AG04449 (cell line): ENCODE measurements at places on chromosomes 5 and 9.
A peak's percentile ranks its signal among the peaks of the same experiment; 100 is the strongest.

- no peak for DNase-seq
Measured at GRCh38 chr9:91004992-91005391, 203.4 kb downstream of the SYK start.

- DNase-seq = no peak
Measured at GRCh38 chr9:88435336-88435735, 47.1 kb downstream of the SPIN1 start.

GRCh38 chr9:8857068-8857925 lies 1057.7 kb upstream of the DMAC1 start:
- DNase-seq = no peak

GRCh38 chr5:77305956-77306355 lies 95.5 kb downstream of the PDE8B start:
- DNase-seq = peak; percentile 53

- DNase-seq = no peak
Measured at GRCh38 chr5:138339091-138339456, 1.0 kb downstream of the FAM53C start.

GRCh38 chr9:123167474-123167873 lies 100.9 kb downstream of the STRBP start:
- DNase-seq = no peak

DNA sequence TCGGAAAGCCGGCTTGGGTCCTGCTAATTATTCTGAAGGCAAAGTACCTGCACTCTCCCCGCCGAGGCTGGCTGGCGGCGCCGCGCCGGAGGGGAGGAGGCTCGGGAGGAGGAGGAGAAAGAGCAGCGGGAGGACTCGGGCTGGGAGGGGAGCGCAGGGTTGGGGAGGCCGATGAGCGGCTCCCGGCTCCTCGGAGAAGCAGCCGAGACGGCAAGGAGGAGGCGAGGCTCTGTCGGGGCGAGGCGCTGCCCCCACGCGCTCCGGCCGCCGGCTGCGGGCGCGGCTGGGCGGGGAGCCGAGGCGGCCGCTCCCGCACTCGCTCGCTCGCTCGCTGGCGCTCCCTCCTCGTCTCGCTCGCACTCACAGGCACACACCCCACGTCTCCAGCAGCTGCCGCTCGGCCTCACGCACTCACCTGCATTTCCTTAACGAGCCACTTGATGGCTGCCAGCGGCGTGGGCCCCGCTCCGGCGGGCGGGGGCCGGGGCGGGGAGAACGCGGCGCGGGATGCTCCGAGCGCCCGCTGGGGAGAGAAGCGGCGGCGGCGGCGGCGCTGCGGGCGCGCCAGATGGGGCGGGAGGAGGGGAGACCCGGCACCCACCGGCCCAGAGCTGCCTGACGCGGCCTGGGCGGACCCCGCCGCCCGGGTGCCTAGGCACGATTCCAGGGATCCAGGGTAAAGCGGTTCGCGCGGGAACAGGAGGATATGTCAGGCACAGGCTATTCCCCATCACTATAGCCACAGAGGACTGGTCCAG lies at the start of gene PTPRD:
PTPRD (minus strand) TSS at position 362 of the 758 bp plus-strand sequence.
- no peak for DNase-seq

- no peak for DNase-seq
Measured at GRCh38 chr9:113626735-113627495, 163.4 kb downstream of the RGS3 start.

GRCh38 chr9:113857875-113858274 lies 18.2 kb upstream of the ZNF618 start:
- DNase-seq = no peak

GRCh38 chr9:90974016-90974415 lies 172.4 kb downstream of the SYK start:
- no peak for DNase-seq

DNA sequence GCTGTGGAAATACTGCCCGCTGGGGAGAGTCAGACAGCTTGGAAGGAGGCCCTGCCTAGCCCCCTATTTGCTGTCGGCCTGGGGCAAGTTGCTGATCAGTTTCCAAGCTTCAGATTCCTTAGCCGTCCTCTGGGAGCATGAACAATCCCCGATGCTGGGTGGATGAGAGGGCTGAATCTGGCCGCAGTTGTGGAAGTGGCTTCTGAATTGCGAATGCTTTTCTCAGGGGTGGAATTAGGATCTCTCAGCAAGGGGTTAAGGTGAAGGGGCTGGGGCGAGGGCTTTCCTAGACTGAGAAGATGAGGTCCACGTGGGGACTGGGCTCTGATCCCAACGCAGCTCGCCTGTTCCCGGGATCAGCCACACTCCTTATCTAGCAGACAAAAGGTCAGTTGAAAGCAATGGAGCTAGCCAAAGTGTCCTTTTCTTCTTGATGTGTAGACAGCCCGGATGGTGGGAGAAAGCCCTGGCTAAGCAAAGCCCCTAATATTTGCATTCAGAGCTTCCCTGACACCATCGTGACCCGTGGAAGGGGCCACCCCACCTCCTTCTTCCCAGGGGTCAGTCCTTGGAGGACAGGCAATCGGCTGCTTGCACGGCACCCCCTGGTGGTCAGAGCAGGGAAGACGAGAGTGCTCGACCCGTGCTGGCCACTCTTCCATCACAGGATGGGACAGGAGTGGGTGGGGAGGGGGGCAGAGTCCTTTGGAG lies 54.9 kb downstream of the COL15A1 start:
- no peak for DNase-seq

DNA sequence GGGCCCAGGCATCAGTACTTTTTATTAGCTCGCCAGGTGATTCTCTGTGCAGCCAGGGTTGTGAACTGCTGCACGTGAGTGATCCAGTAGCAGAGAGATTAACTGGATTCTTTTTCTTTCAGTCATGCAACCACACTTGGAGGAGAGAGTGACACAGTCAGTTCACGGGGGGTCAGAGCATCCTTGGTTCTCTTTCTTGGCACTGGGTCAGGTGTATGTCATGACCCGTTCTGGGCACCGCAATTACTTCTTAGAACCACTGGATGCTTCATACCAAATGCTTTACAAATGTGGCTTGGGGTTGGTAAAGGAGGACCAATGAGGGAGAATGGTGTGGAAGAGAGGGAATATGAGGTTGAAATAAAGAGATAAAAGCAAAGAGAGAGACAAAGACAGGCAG lies 368.7 kb downstream of the MLLT3 start:
- no peak for DNase-seq

DNA sequence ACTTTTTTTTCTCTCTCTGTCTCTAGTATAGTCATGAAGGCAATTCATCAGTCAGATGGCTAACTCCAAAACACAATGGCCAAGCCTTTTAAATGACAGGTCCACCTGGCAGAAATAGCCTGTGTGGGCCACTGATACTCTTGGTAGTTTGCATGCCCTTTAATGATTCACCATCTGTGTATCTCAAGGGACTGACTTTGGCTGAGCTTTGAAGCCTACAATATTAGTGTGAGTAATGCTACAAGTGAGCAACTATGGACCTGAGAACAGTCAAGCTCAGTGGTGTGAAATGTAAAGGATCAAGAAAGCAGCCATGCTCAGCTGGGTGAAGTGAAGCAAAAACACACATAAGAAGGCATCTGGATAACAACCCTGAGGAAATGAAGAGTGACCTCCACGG lies 506.9 kb downstream of the TLE1 start:
- peak; percentile 9 for DNase-seq

- no peak for DNase-seq
Measured at GRCh38 chr5:22970491-22970890, 117.3 kb upstream of the CDH12 start.

DNA sequence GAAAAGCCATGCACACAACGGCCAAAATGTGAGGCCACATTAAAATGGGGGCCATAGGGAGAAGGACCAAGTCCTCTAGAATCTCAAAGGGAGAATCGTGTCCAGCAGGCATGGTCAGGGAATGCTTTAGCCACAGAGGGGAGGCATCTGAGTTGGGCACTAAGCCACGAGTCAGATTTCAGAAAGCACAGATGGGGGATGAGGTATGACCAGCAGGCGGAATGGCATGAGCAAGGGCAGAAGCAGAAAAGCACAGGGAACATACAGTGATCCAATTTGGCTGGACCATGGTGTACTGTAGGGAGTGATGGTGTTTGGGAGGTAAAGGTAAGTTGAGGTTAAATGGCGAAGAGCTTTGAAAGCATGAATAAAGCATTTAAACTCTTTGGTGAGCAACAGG lies 214.6 kb downstream of the TLE1 start:
- DNase-seq = no peak

DNA sequence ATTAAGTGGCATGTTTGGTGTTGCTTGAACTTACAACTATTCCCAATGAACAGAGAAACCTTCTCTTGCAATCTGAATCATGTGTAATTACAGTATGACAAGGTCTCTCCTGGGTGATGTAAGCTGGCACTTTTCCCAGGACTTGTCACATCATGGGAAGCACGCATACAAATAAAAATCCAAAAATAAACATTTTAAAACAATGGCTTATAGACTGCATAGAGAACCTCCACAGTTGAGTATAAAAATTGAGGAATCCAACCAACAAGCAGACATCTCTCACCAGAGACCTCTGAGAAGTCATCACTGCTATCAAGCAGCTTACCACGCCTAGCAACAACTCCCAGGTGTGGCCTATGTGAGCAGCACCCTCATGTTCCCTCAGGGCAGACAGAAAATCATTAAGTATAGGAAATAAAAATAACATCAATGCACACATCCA lies 3.9 kb downstream of the MLLT3 start:
- DNase-seq = no peak

DNA sequence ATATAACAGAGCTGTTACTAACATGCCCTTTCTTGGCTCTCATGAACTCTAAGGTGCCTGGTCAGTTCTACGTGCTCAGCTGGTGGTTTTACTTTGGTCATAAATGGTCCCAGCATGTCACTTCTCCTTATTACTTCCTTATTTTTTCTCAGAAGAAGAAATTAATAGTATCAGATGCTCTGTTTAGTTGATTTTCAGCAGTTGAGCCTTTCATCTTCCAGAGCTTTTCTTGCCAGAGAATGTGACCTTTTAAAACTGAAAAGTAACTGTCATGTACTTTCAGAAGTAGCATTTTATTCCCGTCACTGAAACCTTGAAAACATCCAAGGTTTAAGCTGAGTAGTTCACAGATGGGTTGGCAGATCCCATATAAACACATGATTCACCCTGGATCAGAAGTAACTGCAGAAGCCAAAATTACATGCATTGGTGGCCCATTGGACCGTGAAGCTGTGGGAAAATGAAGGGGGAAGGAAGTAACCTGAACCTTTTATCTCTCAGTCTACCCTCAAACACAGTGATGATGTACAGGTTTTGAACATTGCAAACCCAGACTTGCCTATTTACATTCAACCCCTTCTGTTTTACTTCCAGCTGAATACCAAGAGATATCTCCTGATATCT lies 50.5 kb downstream of the HACD4 start:
- DNase-seq = peak; percentile 54

- DNase-seq = no peak
Measured at GRCh38 chr9:127361561-127361960, 35.4 kb upstream of the SLC2A8 start.

GRCh38 chr9:129319938-129320481 lies 141.9 kb upstream of the IER5L start:
- DNase-seq = no peak

DNA sequence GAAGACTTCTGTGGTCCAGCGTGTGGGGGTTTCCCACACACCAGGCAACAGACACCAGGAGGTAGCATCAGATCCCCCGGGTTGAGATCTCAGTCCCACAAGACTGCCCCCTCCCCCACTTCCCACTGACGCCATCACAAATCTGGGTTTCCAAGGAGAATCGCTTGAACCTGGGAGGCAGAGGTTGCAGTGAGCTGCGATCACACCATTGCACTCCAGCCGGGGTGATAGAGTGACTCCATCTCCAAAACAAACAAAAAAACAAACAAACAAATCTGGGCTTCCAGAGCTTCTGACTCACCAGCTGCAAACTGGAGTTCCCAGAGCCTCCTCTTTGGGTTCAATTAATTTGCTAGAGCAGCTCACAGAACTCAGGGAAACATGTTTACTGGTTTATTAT lies 4.7 kb upstream of the GBGT1 start:
- DNase-seq = no peak

DNA sequence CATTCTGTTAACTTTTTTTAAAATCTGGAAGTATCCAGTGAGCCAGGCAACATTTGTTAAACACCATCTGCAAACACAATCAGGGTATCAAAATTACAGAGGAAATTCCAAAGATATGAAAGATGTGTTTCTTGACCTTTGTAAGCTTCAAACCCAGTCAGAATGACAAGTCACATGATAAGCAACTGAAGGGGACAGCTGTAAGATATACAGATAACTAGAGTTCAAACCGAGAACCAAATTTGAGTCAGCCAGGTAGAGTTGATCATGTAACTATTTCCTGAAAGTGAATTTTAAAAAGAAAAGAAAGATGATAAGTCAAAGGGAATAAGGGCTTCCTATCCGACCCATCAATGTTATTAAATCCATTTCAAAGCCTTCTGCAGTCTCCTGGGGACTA lies 196.2 kb downstream of the DEPDC1B start:
- no peak for DNase-seq

DNA sequence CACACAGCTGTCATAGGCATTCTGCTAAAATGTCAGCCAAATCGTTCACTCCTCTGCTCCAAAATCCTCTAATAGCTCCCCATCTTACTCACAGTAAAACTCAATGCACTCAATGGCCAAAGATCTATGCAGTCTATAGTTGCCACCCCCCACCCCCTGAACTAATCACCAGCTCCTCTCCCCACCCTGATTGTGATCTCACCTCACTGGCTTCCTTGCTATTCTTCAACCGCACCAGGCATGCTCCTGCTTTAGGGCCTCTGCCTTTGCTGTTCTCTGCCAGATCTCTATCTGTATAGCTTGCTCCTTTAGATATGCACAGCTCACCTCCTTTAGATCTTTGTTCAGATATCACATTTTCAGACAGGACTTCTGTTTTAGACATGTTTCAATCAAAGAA lies 33.2 kb upstream of the SNX2 start:
- DNase-seq = no peak

DNA sequence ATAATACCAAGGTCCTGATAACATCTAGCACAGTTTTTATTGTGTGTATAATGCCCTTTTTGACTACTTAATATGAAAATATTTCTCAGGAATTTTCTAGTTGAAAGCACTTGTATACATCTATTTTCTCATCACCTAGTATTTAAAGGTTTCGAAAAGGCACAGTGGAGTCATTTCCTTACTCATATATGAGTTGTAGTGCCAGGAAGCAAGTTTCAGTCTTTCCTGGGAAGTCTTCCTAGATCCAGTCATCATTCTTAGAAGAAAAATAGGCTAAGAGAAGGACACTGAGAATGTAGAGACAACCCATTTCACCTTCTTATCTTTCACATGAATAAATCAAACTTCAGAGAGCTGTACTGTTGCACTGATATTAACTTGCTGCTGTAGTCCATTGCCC lies 70.2 kb downstream of the SLC25A46 start:
- no peak for DNase-seq

GRCh38 chr5:73282383-73282782 lies 109.4 kb downstream of the TMEM174 start:
- no peak for DNase-seq
